ENCODE measurements at places on chromosomes 11 and 22.
A peak's percentile ranks its signal among the peaks of the same experiment; 100 is the strongest.

DNA sequence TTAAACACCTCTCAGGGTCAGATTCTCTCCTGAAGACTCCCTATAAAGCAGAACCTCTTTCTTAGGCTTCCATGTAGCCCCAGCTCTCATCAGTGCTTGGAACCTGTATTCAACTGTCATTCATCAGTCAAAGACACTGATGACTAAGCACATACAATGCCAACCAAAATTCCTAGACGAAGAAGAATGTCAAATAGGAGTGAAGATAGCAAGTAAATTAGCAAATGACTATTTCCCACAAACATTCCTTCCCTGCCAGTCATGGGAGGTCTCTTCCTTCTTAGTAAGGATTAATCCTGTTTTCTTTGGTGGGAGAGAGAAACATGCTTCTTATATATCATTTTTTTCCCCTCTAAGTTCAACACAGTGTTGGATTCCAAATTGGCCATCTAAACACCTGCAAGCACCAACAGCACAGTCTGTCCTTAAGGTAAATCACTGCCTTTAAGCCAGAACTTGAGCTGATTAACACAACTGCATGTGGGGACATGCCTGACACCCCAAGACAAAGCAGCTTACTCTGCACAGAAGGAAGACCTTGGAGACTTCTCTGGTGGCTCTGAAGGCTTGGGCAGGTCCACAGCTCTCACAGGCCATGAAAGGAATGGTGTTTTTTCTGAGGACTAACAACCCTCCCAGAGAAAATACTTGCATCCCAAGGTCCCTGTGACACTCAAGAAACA, 47.5 kb upstream of the ME3 start:
- no peak for DNase-seq

- no peak for DNase-seq
Observed at GRCh38 chr11:42337786-42338455, 878.5 kb upstream of the LRRC4C start.

DNA sequence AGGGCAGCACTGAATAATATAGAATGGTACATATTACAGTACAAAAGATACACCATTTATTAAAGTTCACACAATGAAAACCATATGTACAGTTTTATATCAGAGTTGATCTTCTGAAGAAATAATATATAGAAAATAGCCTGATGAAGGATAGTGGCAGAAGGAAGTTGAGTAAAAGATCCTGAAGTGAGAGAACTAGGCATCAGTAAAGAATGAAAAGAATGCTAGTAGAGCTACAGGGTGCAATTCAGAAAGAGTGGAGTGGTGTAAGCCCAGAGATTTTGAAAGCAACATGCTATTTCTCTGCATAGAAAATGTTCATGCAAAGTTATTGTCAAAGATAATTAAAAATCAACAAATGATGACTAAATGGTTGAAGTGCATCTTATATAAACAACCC, 1552.7 kb upstream of the TENM4 start:
- no peak for DNase-seq

DNA sequence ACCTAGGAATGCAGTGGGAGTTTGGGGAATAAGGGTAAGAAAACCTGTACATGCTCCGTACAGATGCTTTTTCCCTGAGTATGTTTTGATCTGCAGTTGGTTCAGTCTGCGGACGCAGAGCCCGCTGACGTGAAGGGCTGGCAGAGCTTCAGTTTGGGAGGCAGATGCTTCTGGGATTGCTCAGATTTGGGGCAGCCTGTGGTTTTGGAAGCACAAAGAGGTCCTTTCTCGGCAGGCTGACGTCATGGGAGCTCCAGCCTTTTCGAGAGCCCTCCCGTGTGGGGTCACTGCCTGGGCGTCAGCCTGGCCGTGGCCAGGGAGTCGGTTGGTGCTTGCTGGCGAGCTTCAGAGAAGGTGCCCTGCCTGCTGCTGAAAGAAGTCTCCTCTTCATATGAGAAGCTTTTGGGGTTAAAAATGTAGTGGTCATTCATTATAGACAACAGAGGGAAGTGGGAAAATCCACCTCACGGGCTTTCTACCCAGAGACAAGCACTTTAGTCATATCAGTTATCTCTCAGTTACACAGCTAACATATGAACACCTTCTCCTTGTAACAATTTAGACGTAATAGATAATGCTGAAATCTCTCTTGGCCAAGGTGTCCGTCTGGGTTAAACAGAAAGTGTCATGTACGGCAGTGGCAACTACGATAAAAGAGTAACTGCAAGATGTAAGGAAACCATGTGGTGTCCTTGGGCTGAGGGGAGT, 26.8 kb downstream of the TPCN2 start:
- DNase-seq, result no peak

DNA sequence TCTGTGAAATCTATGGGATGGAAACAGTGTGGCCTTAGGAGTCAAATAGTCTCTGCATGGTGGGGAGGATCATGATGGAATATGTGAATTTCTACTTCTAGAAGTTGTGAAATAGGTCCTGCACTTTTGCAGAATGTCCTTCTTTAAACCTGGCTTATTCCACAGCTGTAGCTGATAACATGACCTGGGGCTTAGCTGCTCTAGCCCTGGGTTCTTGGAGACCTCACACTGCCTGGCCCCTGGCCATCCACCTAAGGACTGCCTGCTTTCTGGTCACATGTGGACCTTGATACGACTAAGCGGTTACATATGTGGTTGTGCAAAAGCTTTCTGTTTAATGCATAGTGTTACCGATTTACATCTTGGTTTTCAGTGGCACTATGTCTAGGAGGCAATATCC, 88.2 kb downstream of the SWAP70 start:
- no peak for DNase-seq

GRCh38 chr11:68127714-68128681, 6.8 kb upstream of the CHKA start:
- no peak for DNase-seq

DNA sequence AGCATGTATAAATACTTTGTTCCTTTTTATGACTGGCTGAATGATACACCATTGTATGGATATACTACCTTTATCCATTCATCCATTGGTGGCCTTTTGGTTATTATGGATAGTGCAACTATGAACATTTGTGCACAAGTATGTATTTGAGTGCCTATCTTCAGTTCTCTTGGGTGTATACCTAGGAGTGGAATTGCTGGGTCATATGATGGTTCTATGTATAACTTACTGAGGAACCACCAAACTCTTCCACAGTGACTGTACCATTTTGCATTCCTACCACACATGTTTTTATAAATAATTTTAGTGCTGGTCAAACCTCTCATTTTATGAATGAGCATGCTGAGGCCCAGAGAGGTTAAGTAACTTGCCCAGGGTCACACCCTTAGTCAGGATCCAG, 3.8 kb upstream of the PATZ1 start:
- DNase-seq, result no peak

- DNase-seq, result no peak
Observed at GRCh38 chr11:112608509-112608908, 347.8 kb upstream of the PLET1 start.

GRCh38 chr22:33539902-33540751, 380.1 kb downstream of the LARGE1 start:
- no peak for DNase-seq

- DNase-seq, result no peak
Observed at GRCh38 chr11:117603932-117604331, 193.1 kb downstream of the DSCAML1 start.

DNA sequence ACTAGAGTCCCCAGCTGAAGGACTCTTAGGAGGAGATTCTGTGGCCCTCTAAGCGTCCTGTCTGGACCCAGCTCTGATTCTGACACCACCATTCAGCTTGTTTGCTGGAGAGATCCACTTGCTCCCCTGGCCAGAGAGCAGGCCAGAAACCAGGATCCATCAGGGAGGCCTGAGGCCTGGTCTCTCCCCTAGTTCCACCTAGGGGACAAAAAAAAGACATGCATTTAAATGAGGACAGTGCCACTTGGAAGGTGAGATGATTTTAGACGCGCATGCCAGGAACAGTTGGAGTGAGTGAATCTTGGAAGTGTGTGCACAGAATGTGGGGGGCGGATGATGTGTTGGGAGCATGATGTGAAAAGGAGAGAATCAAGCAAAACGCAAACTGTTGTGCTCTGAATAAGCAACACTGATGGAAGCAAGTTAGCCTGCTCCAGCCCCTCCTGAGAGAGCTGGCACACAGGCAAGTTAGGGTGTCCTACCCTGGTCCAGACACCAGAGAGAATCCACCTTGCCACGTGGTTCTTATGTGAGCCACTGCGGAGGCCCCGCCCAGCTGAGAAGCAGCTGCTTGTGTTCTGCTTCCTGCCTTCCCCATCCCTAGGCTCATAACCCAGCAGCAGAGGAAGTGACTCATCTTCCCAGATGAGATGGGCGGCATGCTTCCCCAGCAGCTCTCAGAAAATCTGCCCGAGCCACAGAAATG, 8.0 kb upstream of the SLCO2B1 start:
- peak; percentile 51 for DNase-seq

DNA sequence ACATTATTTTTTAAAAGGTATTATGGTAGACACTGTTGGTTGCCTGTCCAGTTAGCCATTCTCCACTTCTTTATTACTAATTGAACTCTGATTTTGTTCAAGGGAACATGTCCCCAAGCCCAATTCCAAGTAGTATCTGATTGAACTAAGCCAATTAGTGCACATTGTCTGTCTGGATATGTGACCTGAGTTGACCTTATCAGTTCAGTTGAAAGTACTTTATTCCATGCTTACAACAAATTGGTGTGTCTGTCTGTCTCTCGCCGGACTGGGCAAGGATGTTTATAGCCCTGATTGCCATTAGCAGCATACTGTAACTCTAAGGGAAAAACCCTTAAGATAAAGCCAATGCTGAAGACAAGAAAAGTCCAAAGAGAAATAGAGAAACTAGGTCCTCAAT, 85.6 kb downstream of the INTS4 start:
- DNase-seq, result no peak

DNA sequence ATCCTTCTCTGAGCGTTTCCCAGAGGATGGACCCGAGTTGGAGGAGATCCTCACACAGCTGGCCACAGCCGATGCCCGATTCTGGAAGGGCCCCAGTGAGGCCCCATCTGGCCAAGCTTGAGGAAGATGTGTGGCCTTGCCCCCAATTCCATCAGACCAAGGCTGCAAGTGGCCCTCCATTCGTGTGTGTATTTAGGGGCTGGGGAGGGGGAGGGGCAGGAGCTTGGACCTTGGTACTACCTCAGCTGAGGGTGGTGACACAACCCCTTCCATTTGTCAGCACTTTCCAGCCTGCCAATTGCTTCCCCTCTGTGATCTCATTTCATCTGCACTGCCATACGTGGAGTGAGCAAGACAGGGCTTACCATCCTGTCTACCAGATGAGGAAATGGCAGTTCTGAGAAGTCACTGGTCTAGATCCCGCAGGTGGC, 1.3 kb upstream of the BBS1 start:
- no peak for DNase-seq

DNA sequence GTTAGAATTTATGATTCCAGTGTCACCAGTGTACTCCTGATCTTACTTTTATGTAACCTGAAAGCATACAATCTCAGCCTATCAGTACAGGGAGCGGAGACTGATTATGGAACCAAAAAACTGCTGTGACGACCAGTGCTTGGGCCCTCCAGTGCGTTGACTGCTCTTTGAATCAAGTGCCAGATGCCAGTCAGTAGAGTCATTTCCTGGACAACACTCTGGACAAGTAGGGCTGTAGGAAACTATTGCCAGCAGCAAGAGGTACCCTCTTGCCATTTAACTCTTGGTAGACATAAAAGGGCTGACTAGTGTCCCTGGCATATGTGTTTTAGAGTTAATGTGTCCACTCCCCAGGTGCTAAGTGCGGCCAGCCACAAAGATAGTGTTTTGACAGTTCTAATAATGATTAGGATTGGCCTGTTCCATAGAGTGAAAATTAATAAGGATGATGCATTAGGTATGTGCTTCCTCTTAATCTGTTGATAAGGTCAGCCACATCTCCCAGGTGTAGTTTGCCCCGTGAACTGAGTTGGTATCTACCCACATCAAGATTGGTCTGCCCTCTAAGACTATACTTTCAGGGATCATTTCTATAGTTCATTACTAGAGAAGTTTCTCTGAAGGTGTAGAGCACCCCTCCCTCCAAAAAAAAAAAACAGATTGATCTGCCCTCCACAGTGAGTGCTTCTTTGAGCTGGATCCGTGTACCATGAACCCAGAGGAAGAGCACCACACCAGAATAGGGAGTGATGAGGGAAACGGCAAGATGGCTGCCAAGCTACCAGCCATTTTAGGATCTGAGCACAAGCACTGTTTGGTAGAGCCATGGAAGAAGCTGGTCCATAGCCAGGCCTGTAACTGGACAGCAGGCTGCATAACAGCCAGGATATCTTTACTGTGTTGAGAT, 20.7 kb upstream of the AIFM3 start:
- no peak for DNase-seq

GRCh38 chr11:33734441-33735270, 1.6 kb downstream of the CD59 start:
- DNase-seq, result no peak

- DNase-seq, result no peak
Observed at GRCh38 chr11:76263657-76264056, 57.4 kb upstream of the WNT11 start.

DNA sequence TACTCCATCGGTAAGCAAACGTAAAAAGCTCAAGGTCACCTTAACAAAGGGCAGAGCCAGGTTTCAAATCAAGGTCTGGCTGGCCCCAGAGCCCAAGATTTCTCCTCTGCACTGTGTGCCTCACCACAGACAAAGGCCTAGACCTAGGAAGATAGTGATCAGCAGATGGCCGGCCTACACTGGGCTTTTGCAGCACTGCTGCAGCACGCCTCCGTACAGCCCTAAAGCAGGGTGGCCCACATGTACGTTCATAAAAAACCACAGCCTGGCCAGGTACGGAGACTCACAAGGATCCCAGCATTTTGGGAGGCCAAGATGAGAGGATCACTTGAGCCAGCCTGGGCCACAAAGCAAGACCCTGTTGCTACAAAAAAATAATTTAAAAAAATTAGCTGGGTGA, 106.3 kb upstream of the PITPNB start:
- no peak for DNase-seq

- DNase-seq, result no peak
Observed at GRCh38 chr22:46659791-46660186, 39.6 kb downstream of the GRAMD4 start.

GRCh38 chr22:18056807-18057474, 20.8 kb upstream of the PEX26 start:
- DNase-seq, result no peak

DNA sequence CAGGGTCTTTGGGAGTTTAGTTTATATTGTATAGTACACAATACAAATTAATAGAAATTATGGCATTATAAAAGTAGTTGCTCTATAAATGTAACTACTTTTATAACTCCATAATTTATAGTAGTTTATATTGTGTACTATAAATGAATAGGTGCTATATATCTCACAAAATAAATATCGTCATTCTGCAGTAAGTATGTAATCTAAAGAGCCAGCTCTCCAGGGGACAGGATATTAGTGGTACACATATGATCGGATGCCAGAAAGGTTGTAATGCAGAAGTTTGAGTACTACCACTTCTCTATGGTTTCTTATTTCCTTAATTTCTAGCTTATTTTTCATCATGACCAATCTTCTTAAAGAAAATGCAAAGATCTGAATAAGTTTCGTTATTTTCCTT, 20.2 kb upstream of the CWF19L2 start:
- no peak for DNase-seq

GRCh38 chr11:16979703-16980622, 34.3 kb downstream of the PLEKHA7 start:
- DNase-seq, result no peak

- DNase-seq, result no peak
Observed at GRCh38 chr11:134483291-134483690, 71.2 kb upstream of the B3GAT1 start.
